Dermis microvascular lymphatic vessel endothelial cell (primary cell): ENCODE measurements at places on chromosomes 5 and 9. TPM values are rescaled to one million over a fixed set of nuclear protein-coding genes. Genes with fewer than 3 reads are reported as not detected.

The SCAMP1 gene
- 45.1 and 48.7 TPM in 2 replicates for total RNA-seq

The JAK2 gene
- 3.9 and 5.6 TPM in 2 replicates for total RNA-seq

The TNFAIP8 gene
- 8.2 and 8.5 TPM in 2 replicates for total RNA-seq

The REXO4 gene
- 12.1 and 13.3 TPM in 2 replicates for total RNA-seq

The UGT3A2 gene
- total RNA-seq: not detected in 2 replicates

The PCDHGA8 gene
- 0.64 and 1.1 TPM in 2 replicates for total RNA-seq

The MAST4 gene
- 14.2 and 25.4 TPM in 2 replicates for total RNA-seq

The RGS7BP gene
- 0.13 TPM in 2 replicates for total RNA-seq

The HRCT1 gene
- total RNA-seq: 2.6 and 3.3 TPM in 2 replicates

The FBN2 gene
- total RNA-seq: 0.13 and 0.38 TPM in 2 replicates

The PCDHB5 gene
- total RNA-seq: 0.51 and 1.4 TPM in 2 replicates

The CDO1 gene
- total RNA-seq: 1.6 and 3.6 TPM in 2 replicates

The MLANA gene
- not detected in 2 replicates for total RNA-seq

The PHF24 gene
- under 0.01 TPM in 1 of 2 replicates, not detected in the other for total RNA-seq

The CD72 gene
- 0.13 TPM in 1 of 2 replicates, not detected in the other for total RNA-seq
